Occipital lobe (tissue), 3 donors: ENCODE measurements at places on chromosomes 3 and 15.

- DNase-seq: no peak
Measured at GRCh38 chr3:31114929-31115283, 220.4 kb upstream of the GADL1 start.

- DNase-seq: no peak
Measured at GRCh38 chr15:90035095-90035839, 34.1 kb downstream of the ZNF710 start.

DNA sequence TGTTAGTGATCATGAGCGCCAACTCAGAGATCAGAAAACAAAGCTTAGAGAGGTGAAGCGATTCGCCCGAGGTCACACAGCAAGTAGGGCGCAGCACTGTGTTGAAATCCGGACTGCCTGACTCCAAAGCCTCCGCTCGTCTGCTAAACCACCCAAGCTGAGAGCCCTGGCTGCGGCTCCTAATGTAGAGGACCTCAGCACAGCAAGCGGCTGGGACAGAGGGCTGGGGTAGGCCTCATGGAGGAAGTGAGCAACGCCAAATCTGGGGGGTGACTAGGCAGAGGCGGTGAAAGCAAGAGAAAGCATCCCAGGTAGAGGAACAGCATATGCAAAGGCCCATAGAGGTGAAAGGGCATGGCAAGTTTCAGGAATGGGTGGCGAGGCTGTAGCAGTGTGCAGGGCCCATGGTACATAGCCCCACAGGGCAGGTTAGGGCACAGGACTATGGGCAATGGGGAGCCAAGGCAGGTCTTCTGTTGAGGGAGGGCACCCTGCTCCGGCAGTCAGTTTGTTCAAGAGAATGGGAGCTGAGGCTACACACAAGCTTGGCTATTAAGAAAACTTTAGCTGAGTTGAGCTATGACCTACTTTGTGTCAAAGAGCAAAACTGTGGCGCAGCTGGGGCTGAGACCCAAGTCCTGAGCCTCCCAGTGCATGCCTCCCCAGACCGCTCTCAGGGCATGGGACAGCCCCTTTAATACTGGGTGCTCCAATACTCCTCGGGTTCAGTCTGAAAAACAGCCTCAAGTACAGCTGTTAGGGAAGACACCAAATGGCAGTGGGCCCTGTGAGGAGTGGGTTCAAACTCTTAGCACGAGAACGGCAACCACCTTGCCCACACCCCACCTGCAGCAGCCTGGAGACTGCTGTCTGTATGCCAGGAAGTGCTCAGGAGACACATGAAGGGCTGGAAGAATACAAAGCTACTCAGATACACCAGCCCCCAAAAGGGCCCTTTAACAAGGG, 988 bp upstream of the CFAP92 start:
- no peak for DNase-seq

DNA sequence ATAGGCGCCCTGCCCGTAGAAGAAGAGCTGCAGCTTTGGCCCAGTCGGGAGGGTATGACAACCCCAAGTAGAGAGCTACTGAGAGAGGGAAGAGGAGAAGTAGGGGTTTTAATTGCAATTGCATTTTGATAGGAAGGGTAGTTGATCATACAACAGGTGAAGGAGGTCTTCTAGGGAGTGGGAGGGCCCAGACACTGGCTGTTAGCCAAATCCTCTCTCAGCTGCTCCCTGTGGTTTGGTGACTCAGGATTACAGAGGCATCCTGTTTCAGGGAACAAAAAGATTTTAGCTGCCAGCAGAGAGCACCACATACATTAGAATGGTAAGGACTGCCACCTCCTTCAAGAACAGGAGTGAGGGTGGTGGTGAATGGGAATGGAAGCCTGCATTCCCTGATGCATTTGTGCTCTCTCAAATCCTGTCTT, 408.9 kb upstream of the THBS1 start:
- no peak for DNase-seq

GRCh38 chr3:32780735-32781210, 37.0 kb upstream of the TRIM71 start:
- DNase-seq: no peak

DNA sequence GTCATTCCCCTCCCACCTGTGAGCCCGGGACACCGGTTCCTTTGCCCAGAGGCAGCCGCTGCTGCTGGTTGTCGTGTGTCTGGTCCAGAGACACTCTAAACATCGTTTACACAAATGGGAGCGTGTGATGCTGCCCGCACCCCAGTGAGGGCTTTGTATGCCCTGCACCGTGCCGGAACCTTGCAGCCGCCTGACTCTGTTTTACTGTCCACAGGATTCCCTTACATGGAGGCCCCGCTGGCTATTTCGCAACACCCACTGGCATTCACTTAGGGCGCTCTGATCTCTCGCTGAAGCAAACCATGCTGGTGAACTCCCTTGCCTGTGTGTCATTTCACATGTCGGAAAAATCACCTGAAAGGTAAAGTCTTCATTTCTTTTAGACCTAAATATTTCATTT, 100.8 kb upstream of the SLC6A6 start:
- DNase-seq: no peak

- DNase-seq: no peak
Measured at GRCh38 chr3:30352410-30353318, 253.7 kb upstream of the TGFBR2 start.

GRCh38 chr3:37050282-37050681, 57.0 kb downstream of the MLH1 start:
- no peak for DNase-seq

DNA sequence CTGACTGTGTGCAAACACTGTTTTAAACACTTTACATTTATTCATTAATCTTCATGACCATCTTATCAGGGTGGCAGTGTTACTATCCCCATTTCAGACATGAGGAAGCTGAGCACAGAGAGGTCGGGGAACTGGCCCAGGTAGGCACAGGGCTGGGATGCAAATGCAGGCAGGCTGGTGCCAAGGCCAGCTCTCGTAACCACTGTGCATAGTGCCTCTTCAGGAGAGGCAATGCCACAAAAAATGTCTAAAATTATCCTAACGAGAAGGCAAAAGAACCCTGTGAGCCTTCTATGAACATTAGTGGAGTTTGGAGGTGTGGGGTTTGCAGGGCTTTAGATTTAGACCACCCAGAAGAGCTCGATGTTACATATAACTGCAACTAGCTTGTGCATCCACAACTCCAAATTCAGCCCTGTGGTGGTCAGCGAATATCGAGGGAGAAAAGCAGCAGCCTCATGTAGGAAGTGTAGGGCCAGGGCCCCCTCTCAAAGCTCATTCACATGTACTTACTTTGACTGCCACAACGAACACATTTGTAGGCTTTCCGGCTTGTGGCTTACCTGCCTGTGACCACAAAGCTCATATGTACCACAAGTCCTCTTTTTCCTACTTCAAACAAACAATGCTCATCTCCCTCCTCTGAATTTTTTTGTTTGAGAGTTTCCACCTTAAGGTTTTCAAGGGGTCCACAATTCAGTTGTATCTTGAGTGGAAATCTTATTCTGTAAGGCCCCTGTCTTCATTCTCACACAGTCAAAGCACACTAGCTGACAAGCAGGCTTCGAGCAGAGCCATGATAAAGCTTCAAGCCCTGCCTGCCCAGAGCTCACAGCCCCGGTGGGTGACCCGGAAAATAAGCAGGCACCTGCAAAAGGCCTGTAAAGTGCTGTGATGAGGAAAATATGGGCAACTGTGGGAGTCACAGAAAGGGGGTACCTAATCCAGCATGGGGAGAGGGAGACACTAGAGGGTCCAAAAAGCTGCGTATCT, 722.9 kb upstream of the CFAP20DC start:
- no peak for DNase-seq

DNA sequence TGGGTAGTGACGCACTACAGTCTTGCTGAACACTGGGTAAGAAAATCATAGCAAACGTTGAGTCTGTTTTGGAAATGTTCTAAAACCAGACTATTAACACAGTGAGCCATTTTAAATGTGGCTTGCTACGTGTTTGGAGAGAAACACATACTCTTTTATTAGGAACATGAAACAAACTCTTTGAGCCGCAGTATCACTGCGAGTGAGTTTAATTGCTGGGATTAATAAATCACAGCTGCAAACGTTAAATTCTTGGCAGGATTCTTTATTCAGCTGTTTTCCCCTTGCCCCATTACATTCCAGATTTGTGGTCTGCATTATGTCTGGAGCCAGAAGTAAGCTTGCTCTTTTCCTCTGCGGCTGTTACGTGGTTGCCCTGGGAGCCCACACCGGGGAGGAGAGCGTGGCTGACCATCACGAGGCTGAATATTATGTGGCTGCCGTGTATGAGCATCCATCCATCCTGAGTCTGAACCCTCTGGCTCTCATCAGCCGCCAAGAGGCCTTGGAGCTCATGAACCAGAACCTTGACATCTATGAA, 33.6 kb downstream of the BTD start:
- no peak for DNase-seq

DNA sequence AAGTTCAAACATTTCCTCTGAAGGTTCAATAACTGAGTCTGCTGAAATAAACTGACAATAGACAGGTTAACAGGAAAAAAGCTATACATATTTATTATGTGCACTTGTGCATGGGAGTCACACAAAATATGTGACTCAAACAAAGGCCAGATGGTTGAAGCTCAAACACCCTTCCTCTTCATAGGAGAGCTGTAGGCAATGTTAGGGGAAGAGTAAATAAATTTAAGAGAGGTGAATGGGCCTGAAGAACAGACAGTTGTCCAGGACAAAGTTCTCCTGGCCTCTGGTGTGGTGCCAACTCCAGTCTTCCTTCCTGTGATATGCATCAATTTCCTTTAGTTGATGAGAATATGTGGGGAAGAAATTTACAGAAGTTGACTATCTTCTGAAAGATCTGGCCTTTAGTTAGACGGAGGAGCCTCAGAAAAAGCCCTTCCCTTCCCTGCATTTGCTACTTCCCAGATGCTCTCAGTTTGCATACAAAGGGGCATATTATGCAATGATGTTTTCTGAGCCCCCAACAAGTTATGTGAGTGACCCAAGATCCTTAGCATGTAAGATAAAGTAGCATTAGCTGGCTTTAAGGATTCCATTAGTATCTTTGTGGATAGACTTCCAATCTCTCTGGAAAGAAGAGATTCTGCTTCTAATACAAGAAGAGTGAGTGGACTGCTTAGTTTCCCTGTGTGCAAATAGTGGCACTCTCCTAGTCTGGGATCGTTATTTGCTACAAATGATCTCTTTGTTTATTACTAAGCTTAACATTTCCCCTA, 96.4 kb upstream of the IGSF10 start:
- no peak for DNase-seq

- no peak for DNase-seq
Measured at GRCh38 chr3:39052583-39052982, 767 bp downstream of the WDR48 start.

GRCh38 chr3:196883361-196883760, 15.6 kb downstream of the SENP5 start:
- DNase-seq: no peak

DNA sequence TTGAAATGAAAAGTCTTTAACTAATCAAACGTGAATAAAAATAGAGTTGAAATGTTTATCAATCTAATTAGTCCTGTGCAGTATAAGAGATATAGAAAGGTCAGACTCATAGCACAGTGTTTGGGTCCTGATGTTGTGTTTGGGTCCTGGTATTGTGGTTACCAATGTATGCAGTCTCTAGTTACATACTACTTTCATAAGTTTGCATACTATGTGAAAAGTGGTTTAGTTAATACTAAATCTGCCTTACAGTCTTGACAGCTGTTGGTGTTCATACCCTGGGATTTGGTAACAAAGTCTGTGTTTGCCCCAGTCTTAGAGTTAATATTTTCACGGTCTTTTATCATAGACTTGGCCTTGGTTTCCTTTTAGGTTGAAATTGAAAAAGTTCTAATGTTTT, 41.7 kb downstream of the KIF15 start:
- no peak for DNase-seq

- DNase-seq: no peak
Measured at GRCh38 chr15:89963301-89964231, 37.6 kb upstream of the ZNF710 start.

- no peak for DNase-seq
Measured at GRCh38 chr3:143121241-143122088, 1.9 kb downstream of the CHST2 start.

DNA sequence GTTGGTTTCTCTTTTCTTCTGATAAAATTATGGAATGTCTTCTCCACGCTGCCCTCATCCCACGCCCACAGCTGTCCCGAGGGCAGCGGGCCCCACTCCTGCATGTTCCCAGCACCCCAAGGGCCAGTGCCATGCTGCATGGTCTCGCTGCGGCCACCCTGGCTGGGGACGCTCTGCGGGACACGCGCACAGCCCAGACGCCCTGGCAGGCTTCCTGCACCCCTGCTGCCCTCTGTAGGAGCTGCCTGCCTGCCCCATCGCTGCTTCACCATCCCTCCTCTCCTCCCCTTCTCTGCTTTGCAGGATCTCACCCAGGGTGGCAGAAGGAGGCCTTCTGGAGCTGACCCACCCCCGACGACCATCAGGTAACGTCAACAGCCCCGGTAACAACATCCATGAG, 22.8 kb downstream of the SLC6A1 start:
- DNase-seq: no peak

GRCh38 chr15:74438721-74439316, 5.1 kb upstream of the SEMA7A start:
- DNase-seq: peak; percentile 63

- no peak for DNase-seq
Measured at GRCh38 chr15:31516440-31516839, 189.8 kb downstream of the KLF13 start.

DNA sequence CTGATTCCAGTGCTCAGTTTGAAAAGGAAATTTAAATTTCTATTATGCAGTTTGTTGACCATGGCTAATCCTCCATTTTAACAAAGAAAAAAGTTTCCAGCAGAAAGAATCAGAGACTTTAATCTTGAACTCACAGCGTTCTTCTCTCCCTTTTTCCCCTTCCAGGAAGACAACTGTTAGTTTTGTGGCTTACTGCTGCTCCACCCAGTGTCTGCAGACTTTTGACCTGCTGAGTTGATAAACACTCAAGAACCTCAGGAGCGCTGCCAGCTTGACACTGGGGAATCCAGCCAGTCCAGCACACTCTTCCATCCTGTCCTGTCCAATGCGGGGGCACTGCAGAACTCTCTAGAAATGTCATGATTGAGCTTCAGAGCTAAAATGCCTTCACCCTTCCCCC, 134.6 kb downstream of the LRRC28 start:
- no peak for DNase-seq
